GM20000 (cell line): ENCODE measurements at places on chromosomes 2 and 18.

GRCh38 chr2:68225119-68225632 is 27.2 kb downstream of the PPP3R1 start:
- DNase-seq: no peak

DNA sequence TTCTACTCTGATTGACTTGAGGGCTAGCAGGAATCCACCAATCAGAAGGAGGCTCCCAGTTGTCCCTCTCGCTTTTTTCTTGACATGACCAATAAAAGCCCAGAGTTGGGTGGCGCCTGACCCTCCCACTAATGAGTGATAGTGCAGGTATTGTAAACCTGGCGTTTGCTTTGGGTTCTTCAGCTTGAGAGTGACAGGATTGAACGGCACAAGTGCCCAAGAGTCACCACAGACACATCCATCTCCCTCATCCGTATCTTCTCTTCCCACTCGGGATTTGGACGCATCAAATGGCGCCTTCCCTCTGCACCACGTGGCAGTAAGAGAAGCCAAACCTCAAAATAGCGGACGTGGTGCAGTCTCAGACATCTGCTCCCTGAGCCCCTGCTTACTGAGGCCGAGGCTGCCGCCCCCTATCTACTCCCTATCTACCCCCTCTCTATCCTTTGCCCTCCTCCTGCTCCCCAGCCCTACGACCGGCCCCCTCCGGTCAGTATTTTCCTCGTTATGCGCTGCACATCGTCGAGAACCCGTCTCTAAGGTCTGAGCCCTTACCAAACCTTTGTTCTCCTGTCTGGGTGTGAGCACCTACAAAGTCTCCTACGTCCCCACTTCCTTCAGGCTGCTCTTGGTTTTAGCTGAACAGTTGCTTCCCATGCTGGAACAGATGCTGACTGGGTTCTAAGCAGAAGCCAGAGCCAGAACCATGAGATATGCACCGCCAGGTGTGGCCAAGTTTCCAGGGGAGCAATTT is 881 bp upstream of the FAM161A start:
- DNase-seq: peak; percentile 95

DNA sequence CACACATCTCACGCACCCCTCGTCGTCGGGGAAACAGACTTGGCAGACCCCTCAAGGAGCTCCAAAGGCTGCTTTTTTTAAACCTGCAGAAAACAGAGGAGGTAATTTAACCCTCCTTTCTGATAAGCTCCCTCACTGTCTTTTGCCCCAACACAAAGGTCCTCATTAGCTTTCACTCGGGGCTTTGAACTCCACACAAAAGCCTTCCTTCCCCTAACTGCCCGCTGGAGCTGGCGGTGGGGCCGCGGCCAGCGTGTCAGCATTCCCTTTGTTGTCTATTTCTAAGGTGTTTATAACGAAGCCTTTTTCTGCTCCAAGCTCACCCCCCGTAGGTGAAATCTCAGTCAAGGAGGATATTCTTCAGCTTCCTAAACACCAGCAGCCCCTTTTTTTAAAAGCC is 43.5 kb upstream of the ID2 start:
- no peak for DNase-seq

DNA sequence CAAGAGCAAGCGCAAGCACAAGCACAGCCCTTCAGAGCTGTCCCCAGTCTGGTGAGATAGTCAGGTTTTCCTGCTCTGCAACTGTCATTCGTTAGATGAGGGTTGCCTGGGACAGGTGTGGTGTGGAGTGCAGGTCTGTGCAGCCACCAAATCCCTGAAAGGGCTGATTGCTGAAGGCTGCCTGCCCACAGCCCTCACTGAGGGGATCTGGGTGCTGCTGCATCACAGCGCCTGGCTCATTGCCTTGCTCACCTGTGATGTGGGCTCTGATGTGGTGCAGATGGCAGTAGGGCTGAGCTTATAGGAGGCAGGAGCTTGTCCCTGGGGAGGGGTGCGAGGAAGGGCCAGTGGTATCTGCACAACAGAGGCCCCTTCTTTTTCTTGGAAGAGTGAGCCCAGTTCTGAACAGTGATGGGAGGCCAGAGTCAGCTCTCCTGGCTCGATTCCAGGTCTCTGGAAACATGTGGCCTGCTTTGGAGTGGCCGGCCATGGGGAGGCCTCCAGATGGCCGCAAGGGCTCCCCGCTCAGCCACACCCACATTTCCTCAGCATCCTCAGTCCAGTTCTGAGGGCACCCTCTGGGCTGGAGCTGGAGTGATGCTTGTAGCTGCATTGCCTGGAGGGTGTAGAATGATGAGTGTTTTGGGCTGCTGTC is 11.4 kb downstream of the UBE2F start:
- DNase-seq: no peak

GRCh38 chr2:120400551-120400950 is 54.6 kb downstream of the INHBB start:
- no peak for DNase-seq

DNA sequence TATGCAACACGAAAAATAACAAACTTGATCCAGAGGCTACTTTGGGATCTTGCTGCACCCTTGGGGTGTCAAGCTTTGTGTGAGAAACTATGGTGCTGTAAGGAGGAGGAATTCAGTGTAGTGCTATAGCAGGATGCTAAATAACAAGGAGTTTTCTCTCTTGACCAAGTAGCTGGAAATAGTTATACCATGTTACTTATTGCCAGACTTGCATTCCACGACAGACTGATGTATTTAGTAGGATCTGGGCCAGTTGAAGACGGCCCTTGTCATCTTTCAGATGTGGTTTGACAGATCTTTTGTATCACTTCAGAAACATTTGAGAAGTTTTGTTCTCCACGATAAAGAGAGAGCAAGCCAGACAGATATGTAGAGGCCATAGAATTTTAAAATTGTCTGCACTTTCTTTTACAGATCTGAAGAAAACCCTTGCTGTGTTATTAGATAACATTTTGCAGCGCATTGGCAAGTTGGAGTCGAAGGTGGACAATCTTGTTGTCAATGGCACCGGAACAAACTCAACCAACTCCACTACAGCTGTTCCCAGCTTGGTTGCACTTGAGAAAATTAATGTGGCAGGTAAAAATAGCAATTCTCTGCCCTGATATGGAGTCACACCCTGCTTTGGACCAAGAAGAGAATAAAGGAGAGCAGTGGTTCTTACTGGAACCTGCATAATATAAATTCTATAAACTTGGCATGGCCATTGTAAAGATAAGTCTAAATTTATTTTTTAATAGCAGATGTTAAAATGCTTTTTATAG is 16.3 kb downstream of the MGAT5 start:
- DNase-seq: no peak

GRCh38 chr2:203783496-203784203 is 77.2 kb downstream of the CD28 start:
- no peak for DNase-seq

- DNase-seq: no peak
Observed at GRCh38 chr2:141723814-141724213, 407.0 kb downstream of the LRP1B start.

DNA sequence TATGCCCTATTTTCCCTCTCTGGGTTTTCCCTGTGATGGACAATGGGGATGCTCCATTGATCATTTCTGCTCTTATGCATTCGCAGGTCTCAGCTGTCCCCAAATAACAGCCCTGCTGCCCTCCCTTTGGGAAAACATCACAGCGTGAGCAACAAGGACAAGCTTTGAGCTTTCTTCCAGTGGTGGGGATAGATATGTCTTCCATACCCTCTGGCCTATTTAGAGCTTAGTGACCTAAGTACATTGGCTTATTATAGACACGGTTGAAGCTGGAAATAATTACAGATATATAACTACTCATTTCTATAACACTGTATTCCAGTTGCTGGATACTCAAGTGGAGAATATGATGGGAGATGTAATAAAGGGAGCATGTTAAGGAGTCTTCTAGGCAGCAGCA is 304.3 kb upstream of the MGAT5 start:
- no peak for DNase-seq

DNA sequence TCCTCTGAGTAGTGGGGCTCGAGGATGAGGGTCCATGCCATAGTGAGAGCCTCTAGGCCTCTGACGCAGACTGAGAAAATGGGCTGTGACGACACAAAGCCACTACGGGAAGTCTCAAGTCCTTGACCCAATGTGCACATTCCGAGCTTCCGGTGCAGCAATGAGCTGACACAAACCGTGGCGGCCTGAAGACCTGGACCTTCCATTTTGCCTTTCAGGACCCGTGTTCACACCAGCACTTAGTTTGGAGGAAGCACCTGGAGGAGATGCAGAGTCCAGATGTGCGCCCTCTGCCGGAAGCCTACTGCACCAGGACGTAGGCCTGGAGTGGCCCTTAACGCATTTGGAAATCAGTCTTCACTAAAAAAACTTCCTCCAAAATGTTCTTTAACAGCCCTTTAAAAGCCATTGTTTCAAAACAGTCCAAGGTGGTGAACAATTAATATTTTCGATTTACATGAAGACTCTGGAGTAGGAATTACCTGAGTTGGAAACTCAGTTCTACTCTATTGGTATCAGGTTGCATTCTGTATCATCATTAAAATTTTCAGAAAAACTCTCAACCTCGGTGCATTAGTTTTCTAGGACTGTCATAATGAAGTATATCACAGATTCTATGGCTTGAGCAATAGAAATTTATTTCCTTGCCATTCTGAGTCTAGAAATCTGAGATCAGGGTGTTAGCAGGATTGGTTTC is 33.9 kb downstream of the BMP10 start:
- DNase-seq: peak; percentile 44

GRCh38 chr2:44093970-44094369 is 74.7 kb upstream of the PPM1B start:
- DNase-seq: no peak

GRCh38 chr2:154244932-154245331 is 373.2 kb downstream of the GALNT13 start:
- DNase-seq: no peak

DNA sequence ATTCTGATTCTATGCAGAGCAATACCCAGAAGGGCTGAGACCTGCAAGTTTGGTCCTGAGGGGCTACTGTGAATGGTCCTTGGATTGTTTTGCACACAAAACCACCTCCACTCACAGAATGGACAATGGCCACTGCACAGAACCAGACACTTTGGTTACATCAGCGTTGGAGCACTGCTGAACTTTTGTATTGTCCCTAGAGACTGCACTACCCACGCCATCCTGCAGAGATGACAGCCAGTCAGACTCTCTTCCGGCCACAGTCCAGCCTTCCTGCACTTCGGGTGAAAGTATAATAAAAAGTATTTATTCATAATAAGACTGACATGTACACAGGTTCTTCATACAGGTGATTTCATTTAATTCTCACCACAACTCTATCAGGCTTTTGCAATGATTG is 35.7 kb downstream of the CELF4 start:
- DNase-seq: peak; percentile 65

DNA sequence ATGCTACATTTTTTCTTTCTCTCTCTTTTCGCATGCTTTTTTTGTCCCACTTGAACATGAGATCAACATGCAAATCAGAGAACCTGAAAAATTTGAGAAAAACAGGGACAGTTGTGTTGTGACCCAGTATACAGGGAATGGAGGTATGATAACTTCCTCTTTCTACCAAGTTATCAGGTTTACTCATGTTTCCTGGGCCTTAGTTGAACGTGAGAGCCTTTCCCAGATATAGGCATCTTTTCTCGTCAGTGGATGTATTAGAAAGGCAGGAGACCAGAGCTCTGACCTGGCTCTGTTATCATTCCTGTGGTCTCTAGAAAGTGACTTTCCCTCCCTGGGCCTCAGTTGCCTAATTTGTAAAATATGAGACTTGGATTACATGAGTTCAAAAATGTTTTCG is 30.1 kb upstream of the FAM117B start:
- no peak for DNase-seq

DNA sequence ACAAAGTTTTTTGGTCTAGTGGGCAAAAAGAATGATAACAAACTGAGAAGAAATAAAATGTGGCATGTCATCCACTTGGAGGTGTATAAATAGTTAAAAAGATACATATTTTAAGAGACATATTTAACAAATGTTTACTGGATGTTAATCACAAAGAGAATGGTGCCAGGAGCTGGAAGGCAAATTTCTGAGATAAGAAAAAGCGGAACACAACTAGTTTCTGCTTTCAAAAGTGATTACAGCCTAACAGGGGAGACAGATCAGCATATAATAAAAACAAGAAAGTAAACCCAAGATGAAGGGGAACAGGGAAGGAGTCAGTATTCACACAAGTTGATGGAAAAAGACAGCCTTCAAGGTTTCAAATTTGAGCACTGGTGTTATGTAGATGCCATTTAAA is 91.3 kb downstream of the OLA1 start:
- DNase-seq: no peak

GRCh38 chr2:232817756-232818155 is 41.4 kb upstream of the KCNJ13 start:
- no peak for DNase-seq

DNA sequence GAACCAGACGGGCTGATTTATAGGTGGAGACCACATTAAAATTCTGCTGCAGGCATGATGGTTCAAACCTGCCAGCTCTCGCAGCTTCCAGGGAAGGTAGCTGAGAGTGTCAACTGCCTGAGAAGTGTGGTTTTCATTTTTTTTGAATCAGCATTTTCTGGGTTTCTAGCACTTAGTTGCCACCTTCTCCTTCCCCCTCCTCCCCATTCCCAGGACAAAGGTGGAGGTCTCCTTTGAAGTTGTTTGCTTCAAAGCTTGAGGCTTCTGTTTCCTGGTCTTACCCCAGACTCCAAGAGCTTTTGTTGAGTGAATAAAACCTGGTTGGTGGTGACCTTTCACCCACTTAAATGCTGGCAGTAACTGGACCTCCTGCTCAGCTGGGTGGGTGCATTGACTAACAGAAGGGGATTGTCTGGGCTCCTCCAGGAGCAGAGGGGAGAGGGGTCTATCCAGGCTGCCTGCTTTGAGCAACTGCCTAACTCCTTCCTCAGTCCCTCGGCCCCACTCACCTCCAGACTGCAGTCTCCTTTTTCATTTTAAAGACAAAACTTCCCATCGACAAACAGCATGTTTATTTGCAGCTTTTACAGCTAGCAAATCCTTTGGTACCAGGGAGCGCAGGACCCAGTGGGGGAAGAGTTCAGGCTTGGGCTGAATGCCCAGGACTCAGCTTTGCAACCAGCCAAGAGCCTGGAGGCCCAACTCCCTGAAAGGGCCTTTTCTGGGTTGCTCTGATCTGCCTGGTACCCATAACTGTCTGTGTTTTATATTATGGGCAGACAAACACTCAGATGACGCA is 3.5 kb downstream of the RHOB start:
- no peak for DNase-seq

DNA sequence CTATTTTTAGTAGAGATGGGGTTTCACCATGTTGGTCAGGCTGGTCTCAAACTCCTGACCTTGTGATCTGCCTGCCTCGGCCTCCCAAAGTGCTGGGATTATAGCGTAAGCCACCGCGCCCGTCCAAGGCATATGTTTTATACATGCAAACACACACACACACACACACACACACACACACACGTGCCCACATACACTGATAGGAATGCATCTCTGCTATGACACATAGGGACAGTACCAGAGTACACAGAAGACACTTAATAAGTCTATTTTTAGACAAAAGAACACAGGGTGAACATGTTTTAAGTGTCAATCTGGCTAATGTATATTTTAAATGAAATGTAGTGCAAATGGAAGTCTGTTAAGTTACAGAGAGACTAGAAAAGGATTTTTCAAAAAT is 10.7 kb upstream of the RNF103 start:
- no peak for DNase-seq

GRCh38 chr18:44957461-44957860 is 276.8 kb downstream of the SETBP1 start:
- no peak for DNase-seq

GRCh38 chr18:58549814-58550339 is 79.0 kb downstream of the ALPK2 start:
- DNase-seq: no peak
